K562 (cell line): ENCODE measurements at places on chromosomes 3 and 15.

- DNase-seq = no peak
Measured at GRCh38 chr3:108091498-108092250, 843 bp upstream of the CD47 start.

GRCh38 chr3:189621948-189622603 lies 9.1 kb upstream of the TP63 start:
- DNase-seq = no peak

DNA sequence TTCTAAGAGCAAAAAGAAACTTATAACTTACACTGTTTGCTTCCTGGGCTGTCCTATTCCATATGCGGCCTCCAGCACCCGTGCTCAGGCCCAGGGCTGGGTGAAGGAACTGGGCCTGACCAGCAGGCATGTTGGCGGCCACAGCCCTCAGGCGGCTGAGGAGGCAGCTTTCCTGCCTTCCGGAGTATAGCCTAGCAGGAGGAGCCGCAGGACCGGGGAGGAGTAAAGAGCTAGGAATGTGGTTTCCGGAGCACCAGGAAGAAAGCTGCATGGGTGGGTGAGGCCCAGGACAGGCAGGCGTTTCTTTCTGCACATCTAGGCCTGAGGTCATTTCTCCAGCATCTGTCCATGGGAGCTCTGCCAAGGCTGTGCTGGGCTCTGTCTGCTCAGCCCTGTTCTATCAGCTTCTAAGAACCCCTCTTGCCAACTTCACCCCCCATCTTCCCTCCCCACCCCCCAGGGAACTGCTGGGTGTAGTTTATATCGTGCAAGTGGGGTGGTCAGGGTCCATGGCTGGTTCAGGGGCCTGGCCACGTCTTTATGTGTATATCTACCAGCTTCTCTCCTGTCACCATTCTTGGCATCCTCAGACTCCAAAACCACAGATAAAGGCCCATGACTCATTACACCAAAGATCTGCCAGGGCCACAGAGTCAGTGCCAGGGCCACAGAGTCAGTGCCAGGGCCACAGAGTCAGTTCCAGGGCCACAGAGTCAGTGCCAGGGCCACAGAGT lies 7.8 kb upstream of the KIF7 start:
- no peak for DNase-seq

- DNase-seq = no peak
Measured at GRCh38 chr3:56916716-56917360, 115.1 kb upstream of the ARHGEF3 start.
